ENCODE measurements at places on chromosomes 6 and 20.

DNA sequence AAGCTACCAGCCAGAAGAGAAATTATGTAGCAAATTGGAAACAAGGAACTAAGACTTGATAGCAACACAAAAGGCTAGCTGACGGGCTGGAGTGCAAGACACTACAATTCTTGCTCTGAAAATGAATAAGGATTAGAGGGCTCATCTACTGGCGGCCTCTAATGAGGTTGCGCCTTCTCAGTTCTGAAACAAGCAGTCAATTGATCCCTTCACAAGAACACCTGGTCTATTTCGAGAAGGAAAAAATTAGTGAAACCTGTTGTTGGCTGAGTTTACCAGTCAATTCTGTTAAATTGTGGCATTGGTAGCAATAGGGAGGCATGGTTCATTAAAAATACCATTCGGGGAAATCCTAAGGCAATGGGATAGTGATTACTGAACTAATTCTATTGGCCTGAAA is 74.8 kb upstream of the JARID2 start:
- no peak for DNase-seq

DNA sequence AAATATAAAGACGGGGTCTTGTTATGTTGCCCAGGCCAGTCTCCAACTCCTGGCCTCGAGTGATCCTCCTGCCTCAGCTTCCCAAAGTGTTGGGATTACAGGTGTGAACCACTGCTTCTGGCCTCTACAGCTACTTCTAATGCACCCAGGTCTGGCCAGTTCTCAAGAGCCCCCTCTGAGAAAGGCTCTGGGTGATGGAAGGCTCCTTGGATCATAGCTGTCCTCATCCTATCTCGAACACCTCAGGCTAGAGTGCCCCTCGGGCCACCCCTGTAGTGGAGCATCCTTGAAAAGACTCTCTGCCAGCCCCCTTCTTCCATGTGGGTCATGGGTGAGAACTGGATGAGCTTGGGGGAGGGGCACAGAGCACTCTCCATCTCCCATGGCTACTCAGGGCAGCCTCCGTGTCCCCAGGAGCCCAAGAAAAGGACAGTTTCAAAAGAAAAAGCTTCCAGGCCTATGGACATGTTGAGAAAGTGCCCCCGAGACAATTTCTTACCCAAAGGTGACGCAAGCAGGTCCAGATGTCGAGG is 714 bp upstream of the MYLK2 start:
- DNase-seq = no peak

DNA sequence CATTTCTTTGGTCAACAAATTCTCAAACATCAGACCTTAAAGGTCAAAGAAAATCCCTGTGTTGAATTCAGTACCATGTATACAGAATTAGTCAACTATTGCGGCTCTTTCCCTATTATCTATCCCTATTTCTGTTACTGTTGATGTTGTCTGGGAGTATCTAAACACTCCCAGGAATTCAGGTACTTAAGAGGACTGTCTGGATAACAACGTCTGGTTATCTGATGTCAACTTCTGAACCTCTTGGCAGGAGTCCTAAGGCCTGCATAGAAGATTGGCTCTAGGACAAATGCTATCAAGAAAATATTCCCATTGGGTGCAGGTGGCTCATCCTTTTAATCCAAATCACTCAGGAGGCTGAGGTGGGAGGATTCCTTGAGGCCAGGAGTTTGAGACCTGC is 255.6 kb downstream of the KHDC1L start:
- DNase-seq = no peak

- no peak for DNase-seq
Observed at GRCh38 chr20:22652681-22653588, 68.6 kb upstream of the FOXA2 start.

DNA sequence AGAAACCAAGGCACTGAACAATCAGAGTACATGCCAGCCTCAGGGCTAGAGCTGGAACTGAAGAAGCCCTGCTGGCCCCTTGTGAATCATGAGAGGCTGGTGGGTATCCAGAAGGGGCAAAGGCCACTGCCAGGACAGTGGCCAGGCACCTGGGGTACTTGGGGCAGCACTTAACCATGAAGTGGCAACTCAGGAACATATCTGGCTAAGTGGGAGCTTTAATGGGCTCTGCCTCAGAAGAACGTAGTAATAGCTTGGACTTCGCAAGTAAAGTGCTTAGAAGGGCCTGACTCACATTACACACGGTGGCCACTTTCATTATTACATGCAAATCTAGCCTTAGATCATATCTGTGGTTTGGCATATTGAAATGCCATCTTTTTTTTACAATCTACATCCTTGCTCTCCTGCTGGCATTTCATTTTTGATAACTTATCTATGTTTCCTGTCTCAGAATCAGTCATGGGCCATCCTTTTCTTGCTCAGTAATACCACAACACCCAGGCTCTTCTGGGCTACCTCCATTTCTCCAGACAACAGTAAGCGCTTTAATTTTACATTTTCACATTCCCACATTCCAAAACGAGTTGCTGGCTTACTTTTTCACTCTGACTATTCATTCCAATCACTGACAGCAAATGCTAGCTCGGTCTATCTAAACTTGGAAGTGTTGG is 21.6 kb downstream of the NAPB start:
- DNase-seq = no peak
